Fibroblast of skin of right quadriceps (primary cell): ENCODE measurements at places on chromosomes 3 and 15.

- no peak for DNase-seq
These were observed 38.6 kb downstream of the FAM3D start for GRCh38 chr3:58627941-58628340.

DNA sequence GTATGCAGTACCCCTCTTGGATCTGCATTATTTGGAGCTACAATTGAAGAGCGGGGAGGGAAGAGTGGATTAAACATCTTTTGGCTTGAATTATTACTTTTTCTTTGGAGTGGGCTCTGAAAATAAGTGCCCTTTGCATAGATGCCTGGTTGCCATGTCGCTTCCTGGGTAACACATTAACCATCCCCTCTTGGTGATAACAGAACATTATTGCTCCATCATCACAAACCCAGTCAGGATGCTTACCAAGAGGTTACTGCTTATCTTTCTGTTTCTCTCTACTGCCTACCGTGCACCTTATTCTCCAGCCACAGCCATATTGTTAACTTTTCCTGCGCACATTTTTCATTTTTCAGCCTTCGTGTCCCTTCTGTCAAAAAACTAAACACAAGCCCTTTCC, 42.7 kb upstream of the CLRN1 start:
- DNase-seq, result no peak

DNA sequence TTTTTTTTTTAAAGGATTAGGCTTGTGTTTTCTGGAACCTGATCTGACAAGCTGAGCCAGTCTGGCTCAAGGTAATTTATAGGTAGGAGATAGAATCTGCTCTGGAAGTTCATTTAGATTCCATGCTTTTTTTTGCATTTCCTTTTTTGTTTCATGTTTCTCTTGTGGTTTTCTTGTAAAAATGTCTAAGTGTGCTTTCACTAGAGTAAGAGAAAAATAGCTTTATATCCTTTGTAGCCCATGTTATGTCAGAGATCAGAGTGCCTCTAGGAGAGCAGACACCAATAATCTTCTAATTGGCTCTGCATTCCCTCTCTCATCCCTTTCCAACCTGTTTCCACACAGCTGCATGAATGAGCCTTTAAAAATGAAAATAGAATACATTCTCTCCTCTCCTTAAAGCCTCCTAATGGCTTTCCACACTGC, 389.8 kb upstream of the KCNMB2 start:
- DNase-seq, result peak; percentile 30

GRCh38 chr3:82084824-82085223, 323.4 kb upstream of the GBE1 start:
- DNase-seq, result no peak

GRCh38 chr3:49454898-49455681, 15.0 kb upstream of the DAG1 start:
- no peak for DNase-seq

DNA sequence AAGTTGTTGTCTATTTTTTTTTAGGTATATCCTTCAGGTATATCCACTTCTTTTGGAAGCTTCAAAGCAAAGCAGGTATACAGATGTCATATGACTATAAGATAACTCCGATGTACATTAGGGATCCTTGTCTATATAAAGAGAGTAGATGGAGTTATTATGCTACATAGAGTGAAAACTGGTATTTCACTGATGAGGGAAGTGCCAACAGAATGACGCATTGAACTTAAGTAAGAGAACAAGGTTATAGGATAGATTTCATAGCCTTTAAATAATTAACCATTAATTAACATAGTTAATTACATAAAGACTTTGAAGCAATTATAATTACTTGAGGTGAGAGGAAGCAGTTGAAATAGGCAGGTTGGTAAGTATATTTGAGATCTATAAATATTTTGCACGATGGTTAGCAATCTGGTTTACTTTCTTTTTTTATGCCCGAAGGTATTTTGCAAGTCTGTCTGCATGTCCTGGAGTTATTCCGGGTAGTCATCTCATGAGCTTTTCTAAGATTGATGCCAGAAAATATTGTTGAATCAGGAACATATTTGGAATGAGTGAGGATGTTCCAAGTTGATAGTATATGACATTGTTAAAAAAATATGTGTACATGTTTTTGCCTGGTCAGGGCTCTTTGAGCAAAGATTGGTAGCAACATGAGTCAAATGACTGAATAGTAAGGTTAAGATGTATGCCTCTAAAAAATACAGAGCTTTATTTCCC, 299.5 kb upstream of the KCNMB2 start:
- DNase-seq, result peak; percentile 67

- DNase-seq, result no peak
These were observed 15.1 kb downstream of the HRG start for GRCh38 chr3:186680869-186681268.

DNA sequence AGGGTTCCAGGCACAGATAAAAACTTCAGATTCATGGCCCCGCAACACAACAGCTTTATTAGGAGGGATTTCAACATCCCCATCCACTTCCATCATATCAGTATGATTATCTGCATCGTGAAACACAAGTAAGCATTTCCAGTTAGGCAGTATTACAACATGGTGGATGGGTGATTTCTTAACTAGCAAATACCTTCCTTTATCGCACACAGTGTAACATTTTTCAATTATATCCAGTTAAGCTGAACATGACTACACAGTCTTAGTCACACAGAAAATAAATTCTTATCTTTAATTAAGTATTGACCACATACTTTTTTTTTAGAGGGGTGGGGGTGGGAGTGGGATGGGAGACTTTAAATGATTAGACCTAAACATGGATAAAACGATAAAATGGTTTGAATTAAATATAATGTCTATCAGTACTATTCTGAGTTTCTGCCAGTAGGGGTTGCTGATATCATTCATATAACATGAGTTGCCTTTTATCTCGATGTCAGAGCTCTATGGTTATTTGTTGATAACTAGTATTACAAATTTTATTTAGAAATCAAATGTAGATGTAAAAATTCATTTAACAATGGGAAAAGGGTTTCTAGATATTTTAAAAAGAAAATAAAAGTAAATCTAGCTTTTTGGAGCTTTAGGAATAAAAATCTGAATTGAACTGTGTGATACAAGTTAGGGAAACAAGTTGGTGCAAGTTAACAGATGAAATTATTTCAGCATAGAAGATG, 146.6 kb downstream of the TBL1XR1 start:
- DNase-seq, result peak; percentile 58

DNA sequence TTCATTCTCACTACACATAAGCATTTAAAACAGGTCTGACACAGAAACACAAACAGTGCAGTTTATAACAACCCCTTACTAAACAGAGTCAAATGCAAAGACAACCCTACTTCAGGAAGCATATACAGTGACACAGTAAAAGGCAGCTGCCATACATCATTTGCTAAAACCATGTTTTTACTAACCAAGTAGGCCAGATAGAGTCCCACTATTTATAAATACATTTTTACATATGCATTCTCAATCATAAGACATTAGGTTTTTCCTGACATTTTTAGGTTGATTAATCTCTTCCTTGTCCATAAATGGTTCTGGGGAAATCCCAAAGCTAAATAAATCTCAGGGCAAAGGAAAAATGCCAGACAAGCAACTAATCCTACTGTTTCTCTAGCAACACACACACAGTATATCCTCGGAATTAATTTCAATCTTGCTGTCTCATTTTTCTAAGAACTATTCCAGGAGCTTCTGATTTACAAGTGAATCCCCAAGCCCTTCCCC, 39.0 kb downstream of the CHAC1 start:
- DNase-seq, result peak; percentile 48

- DNase-seq, result no peak
These were observed 38.6 kb downstream of the ACSBG1 start for GRCh38 chr15:78195735-78196201.

- no peak for DNase-seq
These were observed 66.3 kb downstream of the ST8SIA2 start for GRCh38 chr15:92460023-92460422.

GRCh38 chr3:19734453-19734852, 199.6 kb downstream of the EFHB start:
- DNase-seq, result no peak

- DNase-seq, result no peak
These were observed 36.1 kb downstream of the PCSK6 start for GRCh38 chr15:101453123-101454120.

GRCh38 chr15:39787479-39787878, 4.8 kb upstream of the FSIP1 start:
- DNase-seq, result no peak

DNA sequence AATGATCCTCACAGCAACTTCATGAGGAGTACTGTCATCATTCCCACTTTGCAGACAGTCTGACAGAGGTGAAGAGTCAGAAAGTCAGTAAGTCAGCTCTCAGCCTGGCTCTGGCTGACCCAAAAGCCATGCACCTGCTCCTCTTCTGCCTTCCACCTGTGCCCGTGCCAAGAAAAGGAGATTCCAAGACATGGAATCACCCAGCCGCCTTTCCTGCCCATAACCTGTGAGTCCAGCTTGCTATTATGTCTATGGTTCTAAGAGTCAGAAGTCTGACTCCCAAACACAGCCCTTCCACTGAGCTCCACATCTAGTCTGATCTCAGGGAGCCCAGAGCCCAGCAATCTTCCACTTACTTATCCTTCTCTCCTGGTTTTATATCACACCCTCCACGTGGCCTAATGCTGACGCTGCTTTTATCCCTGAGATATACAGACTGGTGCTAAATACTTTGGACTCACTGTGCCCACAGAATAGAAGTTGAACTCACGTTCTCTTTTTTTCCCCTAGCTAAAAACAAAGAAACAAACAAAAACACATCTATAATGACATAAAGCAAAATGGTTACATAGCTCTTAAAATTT, 66.0 kb downstream of the PLD1 start:
- DNase-seq, result no peak

- peak; percentile 48 for DNase-seq
These were observed 206.3 kb upstream of the ROBO1 start for GRCh38 chr3:79973917-79974595.

DNA sequence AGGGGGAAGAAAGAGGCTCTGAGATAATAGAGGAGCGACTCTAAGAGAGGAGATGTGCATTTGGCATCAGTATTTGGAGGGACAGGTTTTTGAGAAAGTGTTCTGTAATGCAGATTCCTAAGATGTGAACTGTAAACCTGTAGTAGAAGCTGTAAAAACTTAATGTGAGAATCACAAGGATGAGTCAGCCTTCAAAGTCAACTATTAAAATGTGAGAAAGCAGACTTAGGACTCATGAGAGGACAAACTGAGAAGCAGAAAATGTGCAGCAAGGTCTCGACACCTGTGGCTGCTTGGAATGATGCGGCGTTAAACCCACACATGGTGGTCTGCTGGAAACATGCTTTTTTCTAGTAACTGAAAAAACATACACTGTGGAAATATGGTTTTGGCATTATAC, 36.0 kb downstream of the USP13 start:
- peak; percentile 18 for DNase-seq

DNA sequence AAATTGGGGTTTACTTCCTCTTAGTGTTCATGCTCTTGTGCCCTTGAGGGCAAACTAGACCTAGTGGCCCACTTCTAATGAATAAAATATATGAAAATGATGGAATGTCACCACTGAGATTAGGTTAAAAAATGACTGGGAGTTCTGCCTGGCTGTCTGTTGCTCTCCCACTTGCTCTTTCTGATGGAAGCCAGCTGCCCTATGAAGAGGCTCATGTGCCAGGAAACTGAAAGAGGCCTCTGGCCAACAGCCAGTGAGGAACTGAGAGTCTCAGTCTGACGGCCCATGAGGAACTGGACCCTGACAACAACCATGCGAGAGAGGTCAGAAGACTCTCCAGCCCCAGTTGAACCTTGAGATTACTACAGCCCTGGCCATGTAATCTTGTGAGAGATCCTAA, 107.1 kb upstream of the FHIT start:
- no peak for DNase-seq

- DNase-seq, result no peak
These were observed 21.8 kb upstream of the IL16 start for GRCh38 chr15:81174792-81175327.

DNA sequence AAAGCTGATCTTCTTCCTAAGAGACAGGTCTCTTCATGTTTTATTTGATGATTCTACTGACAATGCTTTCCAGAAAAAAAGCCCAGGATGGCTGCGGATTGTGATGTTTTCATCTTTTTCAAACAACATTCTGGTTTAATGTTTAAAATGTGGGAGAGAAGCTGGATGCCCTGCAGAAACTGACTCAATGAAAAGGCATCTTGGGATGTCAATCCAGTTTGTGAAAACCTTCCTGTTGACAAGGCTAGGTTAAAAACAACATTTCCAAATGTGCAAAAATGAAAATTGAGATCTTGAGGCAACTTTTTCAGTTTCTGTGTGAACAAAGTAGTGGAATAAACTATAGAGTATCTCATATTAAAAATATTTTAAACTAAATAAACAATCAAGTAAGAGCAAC, 156.0 kb upstream of the MRPL3 start:
- no peak for DNase-seq

DNA sequence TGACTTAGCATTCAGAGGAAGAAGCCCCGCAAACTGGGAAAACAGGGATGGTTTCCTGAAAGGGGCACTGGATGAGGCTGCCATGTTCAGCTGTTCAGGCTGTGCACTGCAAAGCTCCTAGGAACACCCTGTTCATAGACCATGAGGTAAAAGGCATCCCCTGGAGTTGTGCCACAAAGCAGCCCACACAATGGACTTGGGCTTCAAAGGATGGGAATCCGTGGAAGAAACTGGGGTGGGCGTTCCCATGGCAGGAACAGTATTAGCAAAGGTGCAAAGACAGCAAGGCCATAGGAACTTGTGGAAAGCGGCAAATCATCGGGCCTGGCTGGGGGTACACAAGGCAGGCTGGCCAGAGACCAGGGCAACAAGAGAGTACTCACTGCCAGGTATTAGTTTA, 8.9 kb downstream of the OXTR start:
- DNase-seq, result no peak

- DNase-seq, result peak; percentile 2
These were observed 220.1 kb downstream of the TUSC7 start for GRCh38 chr3:116929505-116930222.

DNA sequence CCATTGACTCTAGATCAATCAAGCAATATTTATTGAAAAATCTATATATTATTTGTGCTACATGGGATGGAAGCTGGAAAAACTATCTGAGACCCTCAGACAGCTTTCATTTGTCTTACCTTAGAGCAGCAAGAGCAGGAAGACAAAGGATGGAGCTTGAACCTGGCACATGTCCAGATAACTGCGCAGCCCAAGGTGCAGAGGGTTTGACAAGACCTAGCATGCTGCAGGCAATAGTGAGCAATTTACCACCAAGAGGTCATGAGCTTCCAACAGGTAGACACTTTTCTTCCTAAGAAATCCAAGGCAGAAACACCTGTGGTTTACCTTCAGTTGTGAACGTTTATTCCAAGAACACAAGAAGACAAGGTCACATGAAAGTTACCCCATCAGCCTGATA, 214.7 kb upstream of the NECTIN3 start:
- DNase-seq, result no peak
